ENCODE measurements at places on chromosomes 7 and 10.

GRCh38 chr10:88526501-88527105 is 56.5 kb downstream of the RNLS start:
- DNase-seq = no peak

DNA sequence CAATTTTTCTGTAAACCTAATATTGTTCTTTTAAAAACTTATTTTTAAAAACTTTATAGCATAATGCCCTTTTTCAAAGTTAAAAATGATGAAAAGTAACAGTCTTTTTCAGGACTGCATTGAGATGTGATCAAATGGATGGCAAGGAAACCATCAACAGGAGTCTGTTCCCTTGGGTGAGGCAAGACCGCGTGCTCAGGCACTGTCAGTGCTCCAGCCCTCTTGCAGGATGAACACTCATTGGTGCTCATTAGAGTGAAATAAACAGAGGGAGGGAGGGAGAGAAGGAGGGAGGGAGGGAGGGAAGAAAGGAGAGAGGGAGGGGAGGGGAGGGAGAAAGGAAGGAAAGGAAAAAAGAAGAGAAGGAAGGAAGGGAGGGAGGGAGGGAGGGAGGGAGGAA is 145.7 kb upstream of the CHST15 start:
- no peak for DNase-seq

- DNase-seq = no peak
Observed at GRCh38 chr7:157402911-157403534, 66.2 kb downstream of the DNAJB6 start.

DNA sequence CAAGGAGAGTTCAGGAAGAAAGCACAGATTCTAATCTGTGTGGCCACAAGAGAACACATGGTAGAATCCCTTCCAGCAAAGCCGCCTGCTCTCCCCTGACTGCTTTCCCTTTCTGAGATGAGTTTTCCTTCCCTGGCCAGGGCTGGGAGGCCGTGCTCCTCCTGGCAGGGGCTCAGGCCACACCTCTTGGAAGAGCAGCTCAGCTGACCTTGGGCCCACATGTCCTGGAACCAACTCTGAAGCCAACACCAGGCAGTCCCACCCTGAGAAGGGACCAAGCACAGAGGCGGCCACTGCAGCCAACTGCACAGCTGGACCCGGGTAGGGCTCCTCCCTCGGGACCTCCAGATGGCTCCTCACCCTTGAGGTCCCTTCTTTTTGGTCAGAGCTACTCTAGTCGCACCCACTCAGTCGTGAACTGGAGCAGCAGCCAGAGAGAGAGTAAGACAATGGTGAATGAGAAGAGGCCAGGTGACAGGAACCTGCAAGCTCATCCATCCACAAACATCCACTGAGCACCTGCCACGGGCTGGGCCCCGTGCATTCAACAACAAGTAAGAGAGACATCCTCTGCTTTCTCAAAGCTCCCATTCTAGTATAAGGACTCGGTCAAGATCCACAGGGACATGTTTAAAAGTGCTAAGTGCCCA is 40.3 kb downstream of the FAM53B start:
- no peak for DNase-seq

DNA sequence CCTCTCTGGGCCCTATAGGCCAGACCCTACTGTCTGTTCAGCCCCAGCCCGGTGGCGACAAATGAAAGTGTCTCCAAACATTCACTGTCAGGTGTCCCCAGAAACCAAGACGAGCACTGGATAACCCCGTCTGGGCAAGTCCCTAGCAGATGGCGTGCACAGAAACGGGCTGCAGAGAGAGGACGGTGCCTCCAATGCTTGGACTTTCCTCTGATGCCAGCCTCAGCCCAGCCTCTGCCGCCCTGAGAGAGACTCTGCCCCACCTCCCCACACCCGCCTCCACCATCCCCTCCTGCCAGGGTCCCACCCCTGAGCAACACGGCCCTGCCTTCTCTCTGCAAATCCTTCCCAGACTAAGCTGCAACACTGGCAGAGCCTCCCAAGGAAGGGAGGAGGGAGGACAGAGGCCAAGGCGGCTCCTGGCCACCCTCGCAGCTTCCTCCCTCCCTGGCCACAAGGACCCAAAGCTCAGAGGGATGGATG is 7.4 kb upstream of the LFNG start:
- DNase-seq = no peak

- no peak for DNase-seq
Observed at GRCh38 chr7:20963556-20964280, 177.0 kb upstream of the SP8 start.
